ENCODE measurements at places on chromosomes 2 and 18.

DNA sequence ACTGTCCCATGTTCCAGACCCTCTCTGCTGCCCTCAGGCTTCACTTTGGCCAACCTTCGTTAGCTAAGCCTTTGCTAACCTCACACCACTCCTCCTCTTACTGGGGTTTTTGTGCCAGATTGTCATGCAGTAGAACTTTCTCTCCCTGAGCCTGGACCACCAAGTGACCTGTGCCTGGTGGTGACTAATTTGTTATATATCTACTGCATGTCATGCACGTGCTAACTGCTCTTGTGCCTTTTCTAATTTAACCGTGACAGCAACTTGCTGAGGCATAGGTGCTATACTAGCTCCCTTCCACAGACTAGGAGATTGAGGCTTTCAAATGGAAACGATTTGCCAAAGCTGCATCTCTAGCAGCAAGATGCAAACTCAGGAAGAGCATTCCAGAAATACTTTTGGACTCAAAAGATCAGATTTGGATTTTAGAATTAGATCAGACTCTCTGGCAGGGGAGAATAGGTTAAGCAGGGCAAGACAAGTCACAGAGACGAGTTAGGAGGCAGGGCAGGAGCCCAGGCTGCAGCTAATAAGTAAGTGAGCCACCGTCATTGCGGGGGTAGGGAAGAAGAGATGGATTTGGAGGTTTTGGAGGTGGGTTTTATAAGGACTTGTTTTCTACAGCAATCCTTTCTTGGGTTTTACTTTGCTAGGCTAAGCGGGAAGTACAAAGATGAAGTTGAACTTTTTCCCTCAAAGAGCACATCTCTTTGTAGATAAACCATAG is 1.8 kb downstream of the PPP1R7 start:
- no peak for DNase-seq

DNA sequence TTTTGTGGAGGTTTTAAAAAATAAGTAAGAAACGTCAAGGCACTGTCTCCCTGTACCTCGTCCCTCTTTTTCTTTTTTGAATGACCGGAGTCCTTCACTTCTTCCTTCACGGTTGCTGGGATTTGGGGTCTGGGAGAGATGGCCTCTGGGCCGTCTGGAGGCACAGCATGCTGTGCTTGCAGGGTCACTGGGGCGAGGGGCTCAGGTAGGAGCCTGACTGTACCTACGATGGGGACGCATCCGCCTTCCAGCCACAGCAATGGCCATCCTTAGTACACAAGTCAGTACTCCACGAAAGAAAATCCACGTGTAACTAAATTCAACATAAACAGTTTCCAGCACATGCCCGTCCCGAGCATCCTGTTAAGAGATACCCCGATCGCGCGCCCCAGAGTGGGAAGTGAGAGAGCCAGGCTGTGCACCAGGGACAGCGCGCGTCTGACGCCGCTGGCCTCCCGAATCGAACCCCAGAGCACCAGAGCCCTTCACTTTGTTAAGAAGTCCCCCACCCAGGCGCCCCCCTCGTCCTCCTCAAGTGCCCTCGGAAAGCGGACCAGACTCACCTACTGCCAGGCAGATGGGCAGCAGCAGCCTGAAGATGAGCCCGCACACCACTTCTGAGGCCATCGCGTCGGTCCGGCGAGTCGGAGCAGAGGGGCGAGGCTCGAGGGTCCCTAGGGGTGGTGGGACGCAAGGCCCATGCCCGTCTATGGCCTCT is 1.2 kb downstream of the PIEZO2 start:
- DNase-seq: no peak

DNA sequence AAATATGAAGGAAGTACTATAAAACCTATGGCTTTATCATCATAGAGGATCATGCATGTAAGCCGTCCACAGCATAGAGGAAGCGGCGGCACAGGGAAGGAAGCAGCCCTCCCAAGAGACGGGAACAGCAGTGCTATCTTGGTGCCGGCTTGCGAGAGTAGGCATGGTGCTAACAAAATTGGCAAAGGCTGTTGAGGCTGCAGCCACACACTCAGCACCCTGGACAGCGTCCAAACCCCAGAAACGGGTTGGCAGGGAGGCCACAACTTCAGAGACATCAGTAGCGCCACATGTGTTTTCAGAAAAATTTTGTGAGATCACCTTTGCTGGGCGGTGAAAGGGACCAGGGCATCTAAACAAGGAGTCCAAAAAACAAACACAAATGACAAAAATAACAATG is 37.7 kb downstream of the NETO1 start:
- no peak for DNase-seq

DNA sequence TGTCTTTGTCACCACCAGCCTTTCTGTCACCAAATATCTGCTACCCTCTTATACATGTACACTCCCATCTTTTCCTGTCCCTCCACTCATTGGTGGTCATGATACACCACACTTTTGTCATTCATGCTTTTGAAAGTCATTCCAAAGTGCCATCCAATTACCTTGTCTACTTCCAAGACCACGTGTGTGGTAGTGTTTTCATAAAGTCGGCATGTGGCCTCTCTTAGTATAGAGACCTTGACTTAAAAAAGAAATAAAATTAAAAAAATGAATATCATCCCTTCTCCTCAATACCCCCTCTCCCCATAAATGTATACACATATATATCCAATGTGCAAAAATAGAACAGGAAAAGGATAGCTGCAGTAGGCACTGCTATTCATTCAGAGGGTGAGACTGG is 271.4 kb downstream of the CNTNAP5 start:
- no peak for DNase-seq

GRCh38 chr2:37797081-37797480 is 125.6 kb upstream of the CDC42EP3 start:
- DNase-seq: no peak

DNA sequence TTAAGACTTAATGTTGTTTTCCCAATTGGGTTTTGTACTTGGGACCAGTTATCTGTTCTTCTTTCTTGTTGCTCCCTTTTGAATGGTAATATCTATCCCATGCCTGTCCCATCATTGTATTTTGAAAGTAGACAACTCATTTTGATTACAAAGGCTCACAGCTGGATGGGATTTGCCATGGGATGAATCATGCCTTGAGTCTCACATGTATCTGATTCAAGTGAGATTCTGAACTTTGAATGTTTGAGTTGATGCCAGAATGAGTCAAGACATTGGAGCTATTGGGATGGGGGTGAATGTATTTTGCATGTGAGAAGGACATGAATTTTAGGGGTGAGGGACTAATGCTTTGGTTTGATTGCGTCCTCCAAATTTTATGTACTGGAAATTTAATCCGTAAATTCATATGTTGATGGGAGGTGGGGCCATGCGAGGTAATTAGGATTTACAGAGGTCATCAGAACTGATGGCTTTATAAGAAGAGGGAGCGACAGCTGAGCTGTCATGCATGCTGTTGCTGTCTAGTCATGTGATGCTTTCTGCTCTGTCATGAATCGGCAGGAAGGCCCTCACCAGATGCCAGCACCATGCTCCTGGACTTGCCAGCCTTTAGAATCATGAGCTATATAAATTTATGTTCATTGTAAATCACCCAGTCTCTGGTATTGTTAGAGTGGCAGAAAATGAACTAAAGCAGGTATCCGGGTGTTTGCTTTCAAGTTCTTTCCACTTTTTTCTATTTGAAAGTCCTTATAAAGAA is 741.3 kb upstream of the RAB6C start:
- no peak for DNase-seq

DNA sequence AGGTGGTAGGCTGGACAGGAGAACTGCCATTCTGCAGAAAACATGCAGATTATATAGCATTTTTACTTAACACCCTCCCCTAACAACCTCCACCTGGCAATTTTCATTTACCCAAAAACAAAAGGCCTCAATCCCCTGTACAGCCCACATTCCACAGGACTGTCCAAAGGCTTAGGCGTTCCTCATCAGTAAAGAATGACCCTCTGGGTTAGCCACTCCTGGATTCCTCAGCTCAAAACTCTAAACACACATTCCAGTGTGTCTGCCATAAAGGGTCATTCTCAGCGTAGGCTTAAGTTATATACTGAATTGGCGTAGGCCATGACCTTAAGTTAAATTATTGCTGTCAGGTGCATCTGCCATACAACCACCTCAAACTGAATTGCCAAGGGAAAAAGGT is 261.8 kb upstream of the CHAC2 start:
- no peak for DNase-seq

GRCh38 chr2:46831869-46832265 is 83.7 kb downstream of the MCFD2 start:
- no peak for DNase-seq

DNA sequence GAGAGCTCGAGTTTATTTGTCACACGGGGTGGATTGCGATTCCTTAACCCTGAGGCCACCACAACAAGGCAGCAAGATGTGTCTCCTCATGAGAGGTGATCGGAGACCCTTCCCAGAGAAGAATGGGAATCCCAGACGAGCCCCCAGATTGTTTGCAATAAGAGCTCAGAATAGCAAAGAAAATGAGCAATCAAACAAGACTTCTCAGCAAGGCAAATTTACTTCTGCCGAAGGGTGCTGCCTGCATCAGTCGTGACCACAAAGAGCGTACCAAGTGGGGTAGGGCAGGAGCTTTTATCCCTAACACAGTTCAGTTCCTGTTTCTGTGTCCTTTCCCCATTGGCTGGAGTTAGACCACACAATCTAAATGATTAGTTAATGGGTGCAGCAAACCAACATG is 237.5 kb upstream of the SYT4 start:
- no peak for DNase-seq

GRCh38 chr2:18402-19271 is 27.7 kb downstream of the FAM110C start:
- no peak for DNase-seq

DNA sequence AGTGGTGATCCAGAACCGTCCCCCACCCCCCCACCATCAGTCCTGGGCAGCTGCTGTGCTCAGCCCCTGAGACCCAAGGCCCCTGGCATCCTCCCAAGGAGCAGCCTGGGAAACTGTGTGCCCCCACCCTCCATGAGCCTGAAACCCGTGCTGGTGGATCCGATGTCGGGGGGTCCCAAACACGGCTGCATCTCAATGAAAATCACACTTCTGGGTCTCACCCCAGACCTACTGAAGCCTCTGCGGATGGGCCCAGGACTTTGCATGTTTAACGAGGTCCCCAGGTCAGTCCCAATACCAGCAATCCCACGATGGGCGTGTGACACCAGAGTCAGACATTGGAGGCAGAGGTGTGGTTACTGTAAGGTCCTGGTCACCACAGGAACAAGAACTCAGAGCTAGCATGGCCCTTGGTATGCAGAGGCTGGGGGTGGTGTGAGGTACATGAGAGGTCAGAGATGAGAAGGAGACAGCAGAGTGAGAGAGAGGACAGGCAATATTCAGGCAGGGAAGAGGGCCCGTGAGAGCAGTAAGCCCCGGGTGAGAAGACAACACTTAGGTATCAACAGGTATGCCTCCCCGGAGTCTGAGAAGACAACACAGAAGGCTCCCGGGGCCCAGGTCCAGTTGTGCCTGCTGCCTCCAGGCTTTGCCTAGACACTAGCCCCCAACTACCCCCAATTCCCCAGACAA is 32.6 kb downstream of the MRPL35 start:
- DNase-seq: no peak

DNA sequence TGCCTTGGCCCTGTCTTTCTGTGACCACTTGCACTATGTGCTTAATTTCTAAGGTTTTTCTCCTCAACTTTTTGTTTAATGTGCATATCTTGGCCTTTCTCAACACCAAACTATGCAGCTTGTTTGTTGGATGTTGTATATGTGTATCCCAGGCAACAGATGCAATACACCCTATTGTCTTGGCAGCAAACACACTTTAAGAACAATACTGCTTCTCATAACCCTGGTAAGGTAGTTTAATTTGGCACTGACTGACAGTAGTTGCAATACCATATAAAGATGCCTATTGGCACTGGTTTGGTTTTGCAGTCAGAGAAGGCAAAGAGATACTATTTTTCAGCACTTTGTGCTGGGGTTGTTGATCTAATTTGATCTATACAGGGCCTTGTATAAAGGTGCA is 360.7 kb upstream of the CWC22 start:
- DNase-seq: no peak

GRCh38 chr18:34965566-34965965 is 75.6 kb upstream of the MAPRE2 start:
- DNase-seq: no peak

GRCh38 chr18:41939326-41939725 is 15.7 kb upstream of the PIK3C3 start:
- DNase-seq: no peak

DNA sequence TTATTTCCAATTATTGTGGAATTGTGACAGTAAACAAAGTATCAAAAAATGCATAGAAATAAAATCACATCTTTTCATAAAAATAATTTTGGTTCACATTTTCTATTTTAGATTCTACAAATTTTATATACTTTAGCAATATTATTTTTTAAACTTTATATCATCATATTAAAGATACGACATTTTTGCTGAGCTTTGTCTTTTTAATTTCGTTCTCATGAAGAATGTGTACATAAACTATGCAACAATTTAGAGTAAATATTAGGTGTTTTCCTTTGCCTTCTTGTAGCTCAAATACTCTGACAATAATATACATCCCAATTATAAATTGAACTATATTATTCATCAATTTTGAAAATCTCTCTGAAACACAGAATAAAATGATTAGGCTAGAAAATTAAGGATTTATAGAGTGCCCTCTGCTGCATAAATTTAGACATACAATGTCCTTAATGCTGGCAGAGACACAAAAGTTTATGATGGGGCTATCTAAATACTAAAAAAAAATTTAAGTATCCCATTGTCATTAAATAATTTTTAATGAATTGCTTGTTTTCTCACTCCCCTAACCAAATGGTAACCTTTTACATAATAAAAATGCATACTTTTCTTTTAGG is 45.7 kb downstream of the CCDC102B start:
- DNase-seq: no peak

DNA sequence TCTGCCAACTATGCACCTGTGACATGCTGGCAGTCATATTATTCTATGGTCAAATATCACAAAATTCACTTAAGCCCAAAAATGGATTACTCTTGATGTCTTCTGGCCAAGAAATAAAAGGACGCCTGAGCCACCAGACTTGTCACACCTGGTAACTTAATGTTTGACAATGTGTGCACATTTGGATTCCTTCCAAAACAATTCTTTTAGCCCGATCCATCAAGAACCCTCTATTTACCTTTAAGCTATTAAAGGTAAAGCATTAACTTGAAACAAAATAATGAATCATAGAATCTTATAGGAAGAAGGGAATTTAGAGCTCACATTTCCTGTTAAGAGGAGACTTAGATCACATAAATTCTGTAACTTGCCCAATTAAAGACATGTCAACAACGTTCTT is 46.5 kb upstream of the NFU1 start:
- no peak for DNase-seq

DNA sequence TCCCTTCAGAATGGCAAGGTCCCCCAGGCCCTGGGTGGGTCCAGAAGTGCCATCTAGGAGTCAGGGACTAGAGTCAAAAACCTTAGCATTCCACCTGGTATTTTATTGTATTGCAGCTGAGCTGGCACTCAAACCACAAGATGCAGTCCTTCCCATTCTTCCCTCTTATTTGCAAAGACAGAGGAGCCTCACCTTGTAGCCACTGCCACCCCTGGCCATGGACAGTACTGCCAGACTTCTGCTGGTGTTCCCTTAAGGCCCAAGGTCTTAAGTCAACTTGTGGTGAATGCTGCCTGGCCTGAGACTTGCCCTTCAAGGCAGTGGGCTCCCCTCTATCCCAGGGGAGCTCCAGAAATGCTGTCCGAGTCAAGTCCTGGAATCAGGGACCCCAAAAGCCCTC is 6.9 kb downstream of the UGT1A10 start:
- DNase-seq: no peak
